Esophagus squamous epithelium (tissue), 5 donors: ENCODE measurements at places on chromosomes 2 and 18. TPM values are rescaled to one million over a fixed set of nuclear protein-coding genes. Genes with fewer than 3 reads are reported as not detected.
A peak's percentile ranks its signal among the peaks of the same experiment; 100 is the strongest.

GRCh38 chr18:56517196-56517595 is 121.2 kb downstream of the TXNL1 start:
- DNase-seq = no peak

DNA sequence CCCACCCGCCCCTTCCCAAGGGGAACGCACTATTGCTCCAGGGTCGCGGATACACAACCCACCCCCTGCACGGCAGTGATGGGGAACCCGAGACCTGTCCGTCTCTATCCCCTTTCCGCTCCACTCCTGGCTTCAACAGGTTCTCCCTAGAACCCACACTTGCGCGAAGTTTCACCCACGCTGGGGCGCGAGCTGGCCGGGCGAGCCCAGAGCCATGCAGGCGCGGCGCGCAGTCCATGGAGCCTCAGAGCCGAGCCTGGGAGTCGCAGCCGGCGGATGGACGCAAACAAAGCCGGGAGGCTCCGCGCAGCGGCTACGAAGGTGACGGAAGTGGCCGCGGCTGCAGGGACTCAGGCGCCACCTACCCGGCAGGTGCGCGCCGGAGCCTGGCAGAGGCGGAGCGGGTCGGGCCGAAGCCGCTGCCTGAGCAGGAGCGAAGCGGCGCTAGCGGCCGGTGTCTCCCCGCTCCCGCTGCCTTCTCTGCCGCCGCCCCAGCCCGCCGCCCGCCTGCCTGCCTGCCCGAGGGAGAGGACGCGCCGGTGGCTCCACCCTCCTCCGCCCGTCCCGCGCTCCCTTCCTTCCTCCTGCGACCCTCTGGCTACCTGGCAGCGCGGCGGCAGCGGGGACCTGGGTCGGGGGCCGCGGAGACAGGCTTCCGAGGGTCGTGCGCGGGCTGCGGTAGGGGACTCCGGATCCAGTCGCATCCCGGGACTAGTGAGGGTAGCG is 14.0 kb downstream of the ALPG start:
- no peak for DNase-seq

- DNase-seq = no peak
Observed at GRCh38 chr18:24499814-24500213, 39.4 kb downstream of the HRH4 start.

ABCG8 gene
- total RNA-seq = not detected

RAD51AP2 gene
- 0.53 TPM for total RNA-seq

PRSS56 gene
- not detected for total RNA-seq

DNA sequence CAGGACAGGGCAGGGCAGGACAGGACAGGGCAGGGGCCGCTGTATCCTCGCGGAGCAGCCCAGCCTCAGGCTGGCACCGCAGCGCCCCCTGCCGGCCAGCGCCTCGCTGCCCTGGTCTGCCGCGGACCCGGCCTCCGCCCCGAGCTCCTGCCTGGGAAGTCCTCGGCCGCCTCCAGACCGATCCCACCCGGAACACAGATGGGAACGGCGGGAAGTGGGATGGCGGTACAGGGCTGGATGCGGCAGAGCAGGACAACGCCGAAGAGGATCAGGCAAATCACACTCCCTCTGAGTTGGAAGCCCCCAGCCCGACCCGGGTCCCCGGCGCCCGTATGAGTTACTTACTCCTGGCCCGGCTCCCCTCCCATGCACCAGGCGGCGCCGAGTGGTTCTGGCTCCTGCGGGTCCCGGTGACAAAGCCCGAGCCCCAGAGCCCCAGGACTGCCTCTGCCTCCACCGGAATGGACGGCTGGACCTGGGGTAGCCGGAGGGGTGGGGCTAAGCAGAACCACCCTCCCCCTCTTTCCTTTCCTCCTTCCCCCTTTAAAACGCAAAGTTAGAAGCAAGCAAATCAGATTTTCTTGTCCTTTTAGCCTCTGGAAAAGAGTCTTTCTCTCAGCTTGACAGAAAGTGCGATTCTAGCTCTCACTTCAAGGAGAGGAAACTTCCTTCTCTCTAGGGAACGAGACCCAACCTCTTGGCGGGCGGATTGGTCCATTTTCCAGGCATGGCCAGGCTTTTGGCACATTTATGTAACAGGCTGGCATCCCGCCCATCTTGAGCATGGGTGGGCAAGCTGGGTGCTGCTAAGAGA is at the start of gene TP53I3:
TSS of gene TP53I3 (minus strand) at position 449 of the 814 bp plus-strand sequence. CDS start 508 bp downstream, outside the sequence.
- DNase-seq = peak; percentile 57

- no peak for DNase-seq
Observed at GRCh38 chr2:120238728-120239487, 13.7 kb upstream of the RALB start.

DNA sequence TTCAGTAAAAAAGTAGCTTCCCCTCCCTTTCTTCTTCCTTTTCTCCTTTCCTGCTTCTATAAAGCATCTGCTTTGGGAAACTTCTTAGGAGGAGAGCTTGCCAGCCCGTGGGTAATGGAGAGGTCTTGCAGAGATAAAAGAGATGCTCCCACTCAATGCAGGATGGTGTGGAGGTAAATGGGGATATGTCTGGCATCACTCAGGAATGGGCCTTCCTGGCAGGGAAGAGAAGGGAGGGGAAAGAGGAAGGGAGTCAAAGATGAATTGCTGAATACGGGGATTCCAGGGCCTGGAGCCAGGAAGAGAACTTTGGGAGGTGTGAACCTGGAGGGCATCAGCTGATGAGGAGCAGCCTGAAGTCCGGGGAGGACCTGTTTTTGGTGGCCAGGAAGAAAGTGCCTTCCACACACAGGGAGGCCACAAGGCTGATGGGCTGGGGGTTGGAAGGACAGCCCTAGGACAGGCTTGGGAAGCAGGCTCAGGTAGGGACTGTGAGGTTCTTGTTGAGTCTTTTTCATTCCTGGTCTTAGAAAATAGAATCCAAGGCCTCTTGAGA is 25.2 kb downstream of the IL1B start:
- no peak for DNase-seq

GRCh38 chr2:185227391-185227790 is 511.2 kb upstream of the FSIP2 start:
- no peak for DNase-seq

SULT1C4 gene
- 2.1 TPM for total RNA-seq
